Cerebellar cortex (tissue), 1 donor: ENCODE measurements at places on chromosomes 6 and 20.

- DNase-seq: no peak
These were observed 38.3 kb upstream of the ENPP1 start for GRCh38 chr6:131769385-131770141.

GRCh38 chr6:77264970-77265369 lies 198.3 kb downstream of the HTR1B start:
- no peak for DNase-seq

- DNase-seq: peak; percentile 80
These were observed 153.6 kb downstream of the GMPR start for GRCh38 chr6:16392010-16392409.

DNA sequence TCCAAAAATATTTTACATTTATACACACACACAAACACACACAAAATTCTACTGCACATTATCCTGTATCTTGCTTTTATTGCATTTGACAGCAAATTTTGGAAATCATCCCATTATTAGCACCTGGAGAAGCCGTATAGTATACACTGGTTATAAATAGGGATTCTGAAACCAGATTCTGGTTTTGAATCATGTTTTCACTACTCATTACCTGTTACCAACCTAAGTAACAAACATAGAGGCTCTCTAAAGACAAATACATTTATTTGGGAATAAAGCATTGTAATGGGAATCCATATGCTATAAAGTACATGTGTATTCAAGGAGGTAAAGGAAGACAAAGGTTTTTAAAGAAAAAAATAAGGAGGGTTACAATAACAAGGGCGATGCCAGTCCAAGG lies 106.8 kb downstream of the OR2B2 start:
- no peak for DNase-seq

GRCh38 chr20:42678895-42679294 lies 510.8 kb downstream of the PTPRT start:
- DNase-seq: no peak

DNA sequence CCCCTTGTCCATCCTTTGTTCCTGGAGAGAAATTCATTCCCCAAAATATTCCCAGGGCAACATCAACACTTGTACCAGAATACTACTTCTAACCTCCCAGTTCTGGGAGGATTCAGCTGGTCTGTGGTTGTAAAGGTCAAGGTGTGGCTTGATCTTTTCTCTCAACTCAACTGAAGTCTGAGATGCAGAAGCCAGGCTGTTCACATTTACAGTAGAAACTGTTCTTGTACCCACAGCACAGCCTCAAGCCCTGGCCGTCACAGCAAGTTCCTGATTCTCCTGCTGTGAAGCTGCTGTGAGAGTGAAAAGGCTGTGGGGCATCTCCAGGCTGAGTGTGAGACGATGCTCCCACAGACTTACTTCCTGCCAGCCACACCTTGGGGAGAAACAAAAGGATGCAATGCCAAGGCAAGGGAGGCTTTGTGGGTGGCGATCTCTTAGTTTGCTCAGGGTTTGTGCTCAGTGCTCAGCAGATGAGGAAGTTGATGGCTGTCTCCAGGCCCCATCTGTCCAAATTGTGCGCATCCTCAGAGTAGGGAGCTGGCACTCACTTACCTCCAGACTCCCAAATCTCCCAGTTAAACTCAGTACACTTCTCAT lies 143.9 kb upstream of the FOXA2 start:
- DNase-seq: no peak

DNA sequence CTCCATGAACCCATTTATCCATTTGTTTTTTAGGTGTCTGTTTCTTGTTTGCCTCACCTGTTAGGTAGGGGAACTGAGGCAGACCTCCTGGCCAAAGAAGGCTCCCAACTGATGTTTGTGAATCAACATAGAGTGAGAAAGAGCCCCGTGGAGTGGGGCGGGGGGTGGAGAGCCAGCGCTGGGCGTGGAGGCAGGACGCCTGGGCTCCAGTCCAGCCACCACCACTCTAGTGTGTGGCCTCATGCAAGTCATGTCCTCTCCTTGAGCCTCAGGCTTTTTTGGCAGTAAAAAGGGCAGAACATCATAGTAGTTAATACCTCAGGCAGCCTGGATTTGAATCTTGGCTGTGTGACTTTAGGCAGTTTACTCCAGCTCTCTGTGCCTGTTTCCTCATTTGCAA lies 42.2 kb upstream of the SCRT2 start:
- DNase-seq: no peak

DNA sequence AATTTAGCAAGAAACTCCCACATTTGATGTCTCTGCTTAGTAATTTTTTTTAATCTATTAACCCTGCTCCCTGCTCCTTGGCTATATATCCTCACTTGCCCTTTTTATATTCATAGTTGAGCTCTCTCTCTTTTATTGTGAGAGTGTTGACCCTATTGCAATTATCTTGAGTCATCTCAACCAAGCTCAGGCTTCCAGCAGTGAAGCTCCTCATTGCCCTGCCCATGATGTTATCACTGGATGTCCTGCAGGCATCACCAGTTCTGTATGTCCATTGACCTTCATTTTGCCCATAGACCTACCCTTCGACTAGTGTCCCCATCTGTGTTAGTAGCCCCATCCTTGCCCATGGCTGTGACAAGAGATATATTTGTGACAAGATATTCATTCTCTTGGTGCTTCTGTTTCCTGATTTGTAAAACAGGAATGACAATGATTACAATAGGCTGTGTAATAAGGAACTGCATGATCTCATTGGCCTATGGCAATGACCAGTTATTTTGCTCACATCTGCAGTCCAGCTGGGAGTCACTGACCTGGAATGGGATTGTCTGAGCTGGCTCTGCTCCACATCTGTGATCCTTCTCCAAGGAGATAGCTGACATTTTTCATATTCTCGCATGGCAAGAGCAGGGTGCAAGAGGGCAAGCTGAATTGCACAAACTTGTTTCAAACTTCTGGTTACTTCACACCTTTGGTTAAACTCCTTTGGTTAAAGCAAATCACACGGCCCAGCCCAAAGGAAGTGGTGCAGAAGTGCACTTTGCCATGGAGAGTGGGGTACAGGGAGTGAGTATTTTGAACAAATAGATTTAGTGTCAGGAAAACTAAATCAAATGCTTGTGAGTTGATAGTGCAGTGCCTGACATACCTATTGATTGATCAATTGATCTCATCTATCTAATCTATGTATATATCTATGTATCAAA lies 47.7 kb upstream of the CST5 start:
- DNase-seq: no peak

GRCh38 chr20:54611708-54612412 lies 136.5 kb downstream of the DOK5 start:
- DNase-seq: no peak

DNA sequence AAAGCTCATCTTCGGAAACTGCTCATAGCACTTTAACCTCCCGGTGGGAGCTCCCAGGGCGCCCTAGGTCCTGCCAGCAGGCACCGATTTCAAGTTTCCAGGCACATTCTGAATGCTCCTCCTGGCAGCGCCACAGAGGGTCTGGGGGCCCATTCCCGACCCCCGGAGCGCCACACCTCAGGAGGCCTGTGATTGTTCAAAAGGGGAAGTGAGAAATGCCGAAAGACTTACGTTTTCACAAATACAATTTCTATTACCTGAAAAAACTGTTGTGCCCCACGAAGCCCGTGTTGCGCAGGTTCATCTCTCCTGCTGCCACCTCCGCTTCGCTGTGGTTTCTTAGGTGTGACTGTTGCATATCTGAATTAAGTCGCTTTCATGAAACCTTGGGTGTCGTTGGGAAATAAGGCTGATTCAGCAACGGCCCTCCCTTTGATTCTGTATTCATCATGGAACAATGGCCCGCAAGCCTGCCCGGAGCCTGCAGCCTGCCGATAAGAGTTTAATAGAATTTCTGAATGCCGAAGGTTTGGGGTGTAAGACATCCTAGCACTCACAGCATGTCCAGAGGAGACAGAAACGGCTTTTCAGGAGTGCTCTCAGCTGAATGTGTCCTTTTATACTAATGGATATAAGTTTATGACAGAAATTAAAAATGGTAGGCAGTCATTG lies 1.9 kb upstream of the MYT1 start:
- DNase-seq: no peak

DNA sequence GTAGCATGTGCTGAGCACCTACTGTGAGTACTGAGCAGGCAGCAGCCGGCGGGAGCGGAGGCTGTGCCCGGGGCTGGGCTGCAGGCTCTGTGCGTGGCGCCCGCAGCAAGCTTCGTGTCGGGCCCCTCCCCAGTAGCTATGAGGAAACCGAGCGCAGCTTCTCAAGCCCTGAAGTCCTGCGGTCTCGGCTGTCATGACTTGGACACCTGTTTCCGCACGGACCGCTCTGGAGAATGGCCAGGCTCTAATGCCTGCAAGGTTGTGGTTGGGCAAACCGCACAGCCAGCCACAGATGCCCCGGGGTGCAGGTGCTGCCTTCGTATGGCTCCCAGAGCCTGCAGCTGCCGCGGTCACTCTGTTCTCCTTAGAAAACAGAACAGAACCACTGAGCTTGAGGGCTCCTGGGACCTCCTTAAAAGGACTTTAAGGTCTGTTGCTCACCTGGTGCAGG lies 33.7 kb downstream of the PYGB start:
- peak; percentile 58 for DNase-seq

DNA sequence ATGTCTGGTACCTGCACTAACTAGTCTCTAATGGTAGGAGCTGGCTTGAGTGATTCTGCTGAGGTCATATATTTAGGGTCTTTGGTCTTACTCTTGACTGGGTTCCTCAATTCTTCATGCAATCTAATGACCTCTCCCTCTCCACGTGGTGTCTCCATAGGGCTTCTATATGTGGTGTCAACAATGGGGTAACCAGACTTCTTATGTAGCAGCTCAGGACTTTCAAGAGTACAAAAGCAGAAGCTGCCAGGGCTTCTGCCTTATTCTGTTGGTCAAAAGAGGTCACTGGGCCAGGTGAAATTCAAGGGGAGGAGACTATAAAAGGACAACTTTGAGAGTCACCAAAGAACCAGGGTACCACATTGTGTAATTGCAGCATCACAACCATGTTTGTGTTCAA lies 54.3 kb downstream of the NUS1 start:
- no peak for DNase-seq

GRCh38 chr20:37327748-37328147 lies 18.2 kb upstream of the SRC start:
- no peak for DNase-seq

- DNase-seq: no peak
These were observed 28.6 kb downstream of the PMEPA1 start for GRCh38 chr20:57680934-57681914.

- DNase-seq: no peak
These were observed 20.0 kb upstream of the PLN start for GRCh38 chr6:118528129-118528528.

DNA sequence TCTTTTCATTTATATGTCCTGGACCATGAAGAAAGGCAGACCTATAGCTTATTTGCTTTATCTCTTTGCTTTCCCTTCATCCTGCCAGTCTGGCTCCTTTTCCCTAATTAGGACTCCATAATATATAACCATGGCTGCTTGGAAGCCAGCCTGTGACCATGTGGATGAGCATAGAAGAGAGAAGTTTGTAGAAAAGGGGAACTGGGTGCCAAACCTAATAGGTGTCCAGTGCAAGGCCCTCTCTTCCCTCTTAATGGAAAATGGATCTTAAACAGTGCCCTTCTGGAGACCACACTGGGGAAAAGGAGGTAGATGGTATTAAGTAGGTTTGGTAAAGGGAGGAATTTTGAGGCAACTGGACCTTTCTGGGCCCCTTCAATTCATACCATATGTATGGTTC lies 16.7 kb upstream of the OSTM1 start:
- DNase-seq: no peak

DNA sequence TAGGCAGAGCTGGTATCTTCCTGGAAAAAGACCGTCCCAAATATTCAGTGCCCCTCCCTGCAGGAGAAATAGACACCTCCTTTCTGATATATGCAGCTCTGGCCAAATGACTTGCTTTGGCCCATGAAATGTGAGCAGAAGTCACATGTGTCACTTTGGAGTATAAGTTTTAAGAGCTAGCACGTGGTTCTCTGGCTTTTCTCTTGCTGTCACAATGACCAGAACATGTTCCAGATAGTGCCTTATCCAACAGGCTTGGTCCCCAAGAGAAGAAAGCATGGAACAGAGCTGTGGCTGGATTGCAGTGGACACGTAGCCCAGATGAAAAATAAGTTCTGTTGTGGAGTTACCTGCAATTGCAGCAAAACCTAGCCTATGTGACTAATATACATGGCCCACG lies 40.4 kb downstream of the UNC5CL start:
- DNase-seq: no peak

DNA sequence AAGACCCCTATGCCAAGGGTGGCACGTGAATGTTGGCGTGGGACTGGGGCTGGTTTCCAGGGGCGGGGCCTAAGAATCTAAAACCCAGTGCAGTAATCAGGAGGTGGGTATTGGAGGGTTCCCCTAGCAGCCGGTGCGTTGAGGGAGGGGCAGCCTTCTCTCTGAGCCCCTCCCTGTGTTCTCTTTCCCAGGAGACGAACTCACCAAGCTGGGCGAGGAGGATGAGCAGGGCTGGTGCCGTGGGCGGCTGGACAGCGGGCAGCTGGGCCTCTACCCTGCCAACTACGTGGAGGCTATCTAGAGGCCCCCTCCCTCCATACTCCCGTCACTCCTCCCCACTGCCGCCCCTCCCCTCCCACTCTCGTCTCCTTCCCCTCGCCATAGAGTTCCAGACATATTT lies 23.9 kb downstream of the SPDEF start:
- no peak for DNase-seq

DNA sequence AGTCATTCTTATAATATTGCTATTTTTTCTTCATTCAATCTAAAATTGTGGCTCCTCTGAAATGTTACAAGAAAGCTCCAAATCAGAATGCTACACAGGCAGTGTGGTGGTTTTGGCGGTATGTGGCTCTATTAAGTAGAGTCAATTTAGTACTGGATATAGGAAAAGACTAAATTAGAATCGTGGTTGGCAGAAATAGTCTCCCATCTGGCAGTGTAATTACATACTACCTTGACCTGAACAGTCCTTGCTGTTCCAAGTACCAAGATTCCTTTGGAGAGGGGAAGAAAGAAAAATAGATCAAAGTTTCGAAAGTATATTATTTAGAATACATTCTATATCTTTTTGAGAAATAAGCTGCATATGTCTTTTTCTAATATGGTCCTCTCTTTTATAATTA lies 78.2 kb downstream of the C6orf118 start:
- peak; percentile 97 for DNase-seq

DNA sequence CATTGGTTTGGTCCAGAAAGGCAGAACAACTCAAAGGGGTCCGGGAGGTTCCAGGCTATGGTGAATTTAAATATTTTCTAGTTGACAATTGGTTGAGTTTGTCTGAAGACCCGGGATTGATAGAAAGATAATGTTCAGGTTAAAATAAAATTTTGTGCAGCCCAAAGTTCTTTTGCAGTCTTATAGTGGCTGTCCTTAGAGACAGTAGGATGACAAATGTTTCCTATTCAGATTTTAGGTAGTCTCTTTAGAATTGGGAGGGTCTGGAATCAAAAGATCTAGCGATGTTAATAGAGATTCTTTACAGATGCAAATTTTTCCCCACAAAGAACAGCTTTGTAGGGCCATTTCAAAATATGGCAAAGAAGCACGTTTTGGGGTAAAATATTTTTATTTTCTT lies 109.1 kb downstream of the TULP4 start:
- DNase-seq: no peak
